Stimulated activated CD4-positive, alpha-beta T cell treated with anti-CD3 and anti-CD28 coated beads, Interleukin-12 subunit alpha, Interleukin-12 subunit beta, amount 100 ng/mL, for 4 hours (primary cell): ENCODE measurements at places on chromosomes 12 and 14.
A peak's percentile ranks its signal among the peaks of the same experiment; 100 is the strongest.

- no peak for DNase-seq
Observed at GRCh38 chr14:89369656-89370055, 47.4 kb downstream of the FOXN3 start.

DNA sequence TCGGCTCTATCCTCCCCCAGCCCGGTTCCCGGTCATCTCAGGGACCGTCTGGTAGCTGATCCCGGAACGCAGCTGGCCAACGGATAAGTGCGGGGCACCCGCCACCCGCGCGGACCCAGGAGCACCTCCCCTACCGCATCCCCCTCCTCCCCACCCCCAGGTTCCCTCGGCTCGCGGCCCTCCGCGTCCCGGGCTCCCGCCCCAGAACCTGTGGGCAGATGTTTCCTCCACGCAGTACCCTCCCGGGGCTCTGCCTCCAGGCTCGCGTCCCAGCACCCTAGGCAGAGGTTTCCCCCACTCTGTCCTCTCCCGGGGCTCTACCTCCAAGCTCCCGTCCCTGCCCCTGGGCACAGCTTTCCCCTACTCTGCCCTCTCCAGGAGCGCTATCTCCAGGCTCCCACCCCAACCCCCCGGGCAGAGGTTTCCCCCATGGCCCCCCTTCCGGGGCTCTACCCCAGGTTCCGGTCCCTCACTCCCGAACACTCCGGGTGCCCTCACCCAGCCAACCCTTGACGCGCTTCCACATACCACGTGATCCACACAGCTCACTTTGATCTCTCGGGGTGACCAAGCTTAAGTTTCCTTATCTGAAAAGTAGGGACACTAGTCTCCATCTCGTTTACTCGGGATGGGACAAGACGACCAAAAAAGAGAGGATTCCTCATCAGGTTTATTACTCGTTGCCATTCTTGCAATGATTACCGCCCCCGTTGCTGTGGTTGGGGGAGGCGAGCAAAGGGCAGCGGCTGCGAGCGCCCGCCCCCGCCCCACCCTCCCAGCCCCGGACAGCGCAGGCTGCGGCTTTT lies at the start of gene CCDC38:
CCDC38 (minus strand) TSS at position 91 of the 806 bp plus-strand sequence. CDS start 6,105 bp downstream, outside the sequence.
- DNase-seq = peak; percentile 77

DNA sequence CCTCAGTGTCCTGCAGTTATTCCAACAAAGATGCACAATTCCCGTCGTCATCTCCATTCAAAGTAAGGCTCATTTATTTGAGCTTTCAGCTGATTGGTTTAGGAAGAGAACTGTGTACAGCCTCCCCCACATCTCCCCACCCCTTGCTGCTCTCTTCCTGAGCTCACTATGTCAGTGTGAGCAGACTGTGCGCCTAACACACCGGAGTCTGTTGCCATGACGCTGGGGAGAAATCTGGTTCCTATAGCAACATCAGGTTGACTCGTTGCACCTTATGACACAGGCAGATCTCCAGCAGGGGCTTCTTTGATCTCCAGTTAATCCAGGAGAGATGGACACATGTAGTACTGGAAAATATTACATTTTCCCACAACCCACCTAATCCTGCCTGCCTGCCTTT lies 319.4 kb downstream of the CACNA1C start:
- no peak for DNase-seq

- no peak for DNase-seq
Observed at GRCh38 chr14:99852578-99852977, 59.4 kb downstream of the EML1 start.

- DNase-seq = no peak
Observed at GRCh38 chr12:112792301-112792700, 753 bp downstream of the RPH3A start.

GRCh38 chr12:58142991-58143390 lies 201.6 kb downstream of the ATP23 start:
- no peak for DNase-seq

GRCh38 chr14:41606532-41607303 lies at the start of gene LRFN5:
Gene LRFN5 (plus strand): TSS chr14:41606876.
- DNase-seq = no peak

DNA sequence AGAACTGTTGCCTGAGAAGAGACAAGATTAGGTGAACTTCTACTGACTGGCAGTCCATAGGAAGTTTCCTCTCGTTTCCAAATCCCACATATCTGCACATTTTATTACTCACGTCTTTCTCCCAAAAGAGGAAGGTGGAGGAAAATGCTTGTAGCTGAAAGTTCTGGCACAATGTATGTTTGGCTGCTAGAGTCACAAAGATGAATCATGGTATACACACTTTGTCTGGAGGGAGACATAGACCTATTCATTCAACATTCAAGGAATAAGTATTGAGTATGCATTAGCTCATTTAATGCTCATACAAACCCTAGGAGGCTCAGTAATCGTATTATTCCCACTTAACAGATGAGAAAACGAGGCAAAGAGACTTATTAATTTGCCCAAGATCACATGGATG lies 291.8 kb downstream of the FOXN3 start:
- no peak for DNase-seq

DNA sequence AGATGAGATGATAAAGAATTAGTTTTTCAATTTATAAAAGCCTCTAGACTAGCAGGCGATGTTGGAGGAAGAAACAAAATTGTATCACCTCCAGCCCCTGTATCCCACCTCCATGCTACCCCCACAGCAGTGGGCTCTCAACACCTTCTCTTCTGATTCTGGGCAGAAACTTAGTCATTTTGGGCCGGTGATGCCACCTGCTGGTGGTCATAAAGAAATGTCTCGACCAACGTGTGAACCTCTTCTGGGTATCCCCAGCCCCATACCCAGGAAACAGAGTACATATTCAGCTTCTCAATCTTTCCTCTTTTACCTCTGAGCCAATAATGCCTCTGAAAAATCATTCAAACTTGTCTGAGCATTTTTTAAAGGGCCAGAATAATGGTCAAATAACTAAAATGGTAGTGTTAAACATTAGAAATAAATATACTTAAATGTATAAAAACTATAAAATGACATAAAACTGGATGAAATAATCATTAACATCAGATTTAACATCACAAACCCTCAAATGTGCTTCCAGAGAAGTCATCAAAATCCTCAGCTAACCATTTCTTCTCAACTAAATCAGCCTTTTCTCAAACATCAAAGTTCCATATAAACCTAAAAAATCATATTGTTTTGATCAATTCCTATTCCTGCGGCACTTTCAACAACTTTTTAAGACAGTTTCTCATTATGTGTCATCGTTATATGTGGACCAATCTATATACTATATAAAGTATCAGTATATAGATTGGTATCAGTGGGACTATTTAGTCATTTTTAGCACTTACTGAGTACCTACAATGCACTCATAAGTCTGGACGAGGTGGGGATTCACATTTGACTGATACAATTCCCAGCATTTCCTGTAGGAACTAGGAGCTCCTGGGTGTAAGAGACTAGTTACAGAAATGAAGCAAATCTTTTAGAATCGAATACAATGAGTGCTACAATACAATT lies 69.4 kb downstream of the ATXN2 start:
- peak; percentile 45 for DNase-seq

GRCh38 chr14:81385419-81385818 lies 14.7 kb downstream of the STON2 start:
- no peak for DNase-seq

DNA sequence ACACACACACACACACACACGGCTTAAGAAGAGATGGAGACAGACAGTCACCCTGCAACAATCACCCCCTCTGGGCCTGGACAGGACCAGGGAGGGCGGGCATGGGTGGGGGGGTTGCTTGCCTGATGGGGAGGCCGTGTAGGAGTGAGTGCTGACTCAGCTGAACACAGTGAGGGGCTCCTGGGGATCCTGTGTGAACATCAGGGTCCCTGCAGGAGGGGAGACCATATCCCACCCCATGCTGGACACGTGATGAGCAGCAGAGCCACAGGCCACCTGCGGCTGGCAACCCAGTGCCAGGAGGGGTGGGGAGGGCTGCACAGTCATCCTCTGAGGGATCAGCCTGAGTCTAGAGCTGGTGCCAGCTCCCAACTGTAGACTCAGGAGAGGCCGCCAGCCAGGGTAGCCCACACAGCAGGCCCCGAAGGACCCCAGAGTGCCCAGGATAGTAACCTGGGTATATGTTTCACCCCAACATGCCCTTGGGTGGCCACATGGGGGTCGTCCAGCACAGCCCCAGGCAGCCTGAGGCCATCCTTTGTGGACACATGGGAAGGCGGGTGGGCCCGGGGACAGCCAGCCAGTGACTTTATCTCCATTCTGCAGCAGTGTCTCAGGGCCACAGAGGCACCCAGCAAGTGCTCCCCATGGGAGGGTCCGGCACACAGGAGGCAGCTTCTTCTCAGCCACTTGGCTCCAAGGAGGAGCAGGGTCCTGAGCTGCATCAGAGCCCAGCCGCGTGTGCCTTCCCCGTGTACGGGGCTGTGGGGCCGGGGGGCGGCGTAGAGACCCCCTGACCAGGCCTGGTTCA lies 73.7 kb upstream of the SFSWAP start:
- DNase-seq = no peak

GRCh38 chr12:86744547-86745212 lies 488.5 kb upstream of the MGAT4C start:
- no peak for DNase-seq

DNA sequence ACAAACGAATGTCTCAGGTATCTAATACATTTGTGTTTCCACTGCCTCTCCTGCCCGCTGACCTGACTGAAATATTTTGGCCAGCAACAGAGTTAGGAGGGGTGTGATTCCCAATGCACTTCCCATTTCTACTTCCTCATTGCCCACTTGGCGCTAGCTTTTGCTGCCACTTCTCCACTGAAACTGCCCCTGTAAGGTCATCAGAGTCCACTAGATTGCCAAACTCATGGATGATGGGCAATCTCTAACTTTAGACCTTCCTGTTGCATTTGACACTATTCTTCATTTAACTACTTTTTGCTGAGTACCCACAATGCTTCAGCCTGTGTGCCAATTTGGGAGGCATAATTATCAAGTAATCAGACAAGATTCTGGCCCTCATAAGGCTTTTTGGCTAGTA lies 40.8 kb downstream of the GPR65 start:
- DNase-seq = no peak

- no peak for DNase-seq
Observed at GRCh38 chr12:94430304-94430703, 29.4 kb downstream of the CEP83 start.

DNA sequence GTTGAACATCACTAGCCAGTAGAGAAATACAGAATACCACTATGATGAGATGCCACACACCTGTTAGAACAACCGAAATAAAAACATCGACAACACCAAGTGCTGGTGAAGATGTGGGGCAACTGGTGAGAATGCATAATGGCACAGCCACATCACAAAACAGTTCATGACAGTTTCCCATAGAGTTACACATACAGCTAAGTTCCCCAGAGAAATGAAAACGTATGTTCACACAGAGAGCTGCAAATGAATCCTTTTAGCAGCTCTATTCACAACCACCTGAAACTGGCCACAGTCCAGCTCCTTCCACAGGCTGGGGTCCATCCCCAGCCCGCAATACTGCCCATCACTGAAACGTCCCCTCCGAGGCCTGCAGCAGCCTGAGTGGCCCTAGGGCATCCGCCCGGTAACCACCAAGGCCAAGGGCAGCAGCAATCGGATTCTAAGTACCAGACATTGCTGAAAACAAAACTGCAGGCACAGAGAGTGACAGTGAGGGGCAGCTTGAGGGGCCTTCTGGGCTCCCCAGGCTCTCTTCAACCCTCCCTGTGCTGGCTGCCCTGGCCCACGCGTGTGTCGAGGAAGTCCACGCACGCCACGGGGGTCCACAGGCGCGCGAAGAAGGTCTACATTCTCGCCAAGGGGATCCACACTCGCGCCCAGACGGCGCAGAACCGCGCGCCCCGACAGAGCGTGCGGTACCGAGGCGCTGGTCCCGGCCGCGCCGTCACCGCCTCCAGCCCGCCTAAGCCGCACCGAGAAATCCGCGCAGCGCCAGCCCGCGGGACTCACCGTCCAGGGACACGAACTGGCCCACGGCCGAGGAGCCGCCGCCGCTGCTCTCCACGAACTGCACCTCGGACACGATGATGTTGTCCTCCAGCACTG lies 903 bp downstream of the BRF1 start:
- peak; percentile 28 for DNase-seq

DNA sequence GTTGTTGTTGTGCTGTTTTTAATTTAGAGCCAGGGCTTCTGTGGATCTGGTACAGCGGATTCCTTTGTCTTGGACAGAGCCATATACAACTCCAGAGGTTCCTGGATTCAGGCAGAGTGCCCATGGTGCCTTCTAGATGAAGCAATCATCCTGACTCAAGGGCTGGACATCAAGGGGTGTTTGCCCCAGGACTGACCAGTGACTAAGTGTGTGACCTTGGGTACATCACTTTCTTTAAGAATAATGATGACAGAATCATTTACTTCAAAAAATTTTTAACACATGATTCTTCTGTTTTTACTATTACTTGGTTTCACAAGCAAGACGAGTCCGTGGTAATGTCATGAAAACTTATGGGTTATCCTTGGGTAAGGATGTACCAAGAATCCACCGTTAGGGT lies 397.3 kb downstream of the ZFP36L1 start:
- no peak for DNase-seq

DNA sequence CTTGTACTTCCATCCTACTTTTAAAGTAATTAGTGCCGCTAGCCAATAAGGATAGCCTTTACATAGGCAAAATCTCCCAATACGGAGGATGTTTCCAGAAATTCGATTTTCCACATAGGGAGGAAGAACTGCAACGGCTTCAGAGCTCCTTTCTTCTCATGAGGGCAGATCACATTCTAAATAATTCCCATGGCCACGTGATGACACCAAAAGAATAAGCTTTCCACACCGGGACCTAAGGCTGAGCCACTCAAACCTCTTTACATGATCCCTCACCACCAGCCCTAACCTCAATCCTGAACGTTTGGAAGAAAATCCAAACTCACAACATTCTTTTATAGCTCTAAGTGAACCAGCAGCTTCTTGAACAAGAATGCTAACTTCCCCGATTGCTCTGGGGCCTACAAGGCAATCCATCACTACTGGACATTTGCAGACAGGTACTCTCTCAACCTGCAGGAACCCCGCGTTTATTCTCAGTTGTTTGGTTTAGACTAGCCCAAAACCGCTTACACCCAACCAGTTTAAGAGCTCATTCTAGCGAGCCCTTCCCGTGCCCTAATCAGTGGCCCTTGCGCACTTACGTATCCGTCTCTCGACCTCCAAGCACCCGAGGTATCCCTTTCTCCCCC lies 884 bp downstream of the CAPRIN2 start:
- DNase-seq = no peak

GRCh38 chr12:22682663-22683062 lies 57.7 kb downstream of the ETNK1 start:
- DNase-seq = no peak

- no peak for DNase-seq
Observed at GRCh38 chr14:70830998-70831781, 21.9 kb upstream of the MAP3K9 start.

- DNase-seq = no peak
Observed at GRCh38 chr12:18323159-18323558, 61.8 kb downstream of the PIK3C2G start.
